ENCODE measurements at places on chromosomes 4 and X. TPM values are rescaled to one million over a fixed set of nuclear protein-coding genes. Genes with fewer than 3 reads are reported as not detected.

XAGE5 gene
- total RNA-seq: not detected

ARMCX2 gene
- total RNA-seq: 3.6 TPM

MTHFD2L gene
- total RNA-seq: 22.0 TPM

FGFBP1 gene
- total RNA-seq: not detected

SORBS2 gene
- total RNA-seq: 60.8 TPM

C4orf36 gene
- 0.66 TPM for total RNA-seq

ADH7 gene
- 0.42 TPM for total RNA-seq

DDIT4L gene
- total RNA-seq: 0.31 TPM

GRCh38 chrX:37371578-37371991 is 22.4 kb downstream of the PRRG1 start:
- H3K4me1 ChIP-seq: no peaks in the 10 kb centered on the region
- no peak overlapping the region for H3K4me3 ChIP-seq
- DNase-seq: no peak
- H3K36me3 ChIP-seq: no peaks in the 10 kb centered on the region
- no peaks in the 10 kb centered on the region for H3K27me3 ChIP-seq

DNA sequence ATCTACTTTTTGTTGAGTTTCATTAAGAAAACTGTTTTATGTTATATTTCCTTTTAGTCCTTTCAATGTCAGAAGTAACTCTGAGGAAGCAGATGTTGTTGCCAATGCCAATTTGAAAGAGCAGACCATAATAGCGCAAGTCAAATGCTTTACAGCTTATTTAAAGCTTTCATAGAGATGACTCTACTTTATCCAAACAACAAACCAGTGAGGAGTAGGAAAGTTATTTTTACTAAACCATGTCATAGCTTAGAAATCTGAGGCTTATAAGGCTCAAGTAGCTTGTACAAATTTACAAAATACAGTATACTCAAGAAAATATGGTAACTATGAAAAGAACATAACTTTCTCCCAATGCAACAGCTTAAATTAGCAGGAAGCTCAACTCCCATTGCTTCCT is 40.1 kb upstream of the SPOCK3 start:
- H3K27me3 ChIP-seq: no peaks in the 10 kb centered on the region
- no peak overlapping the region for H3K27ac ChIP-seq
- H3K36me3 ChIP-seq: no peaks in the 10 kb centered on the region
- H3K4me3 ChIP-seq: no peak overlapping the region
- DNase-seq: no peak

GRCh38 chr4:46387956-46388355 is 2.0 kb downstream of the GABRA2 start:
- H3K4me1 ChIP-seq: no peaks in the 10 kb centered on the region
- no peaks in the 10 kb centered on the region for H3K36me3 ChIP-seq
- no peak for DNase-seq
- H3K27me3 ChIP-seq: no peaks in the 10 kb centered on the region
- no peak overlapping the region for H3K27ac ChIP-seq

DNA sequence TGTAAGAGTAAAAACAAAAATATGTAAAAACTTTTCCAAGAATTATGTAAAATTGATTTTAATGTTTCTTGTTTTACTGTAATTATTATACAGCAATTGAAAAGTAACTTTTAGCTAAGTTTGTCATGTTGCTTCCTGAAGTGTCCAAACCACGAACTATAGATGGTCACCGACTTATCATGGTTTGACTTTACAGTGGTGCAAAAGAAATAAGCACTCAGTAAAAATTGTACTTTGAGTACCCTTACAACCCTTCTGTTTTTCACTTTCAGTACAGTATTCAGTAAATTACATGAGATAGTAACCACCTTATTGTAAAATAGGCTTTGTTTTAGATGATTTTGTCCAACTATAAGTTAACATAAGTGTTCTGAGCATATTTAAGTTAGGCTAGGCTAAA is 93.8 kb downstream of the SLC10A6 start:
- no peak overlapping the region for H3K27ac ChIP-seq
- no peak overlapping the region for H3K4me3 ChIP-seq
- no peaks in the 10 kb centered on the region for H3K36me3 ChIP-seq
- no peak for DNase-seq

- no peaks in the 10 kb centered on the region for H3K4me1 ChIP-seq
- H3K27ac ChIP-seq: no peak overlapping the region
- H3K36me3 ChIP-seq: no peaks in the 10 kb centered on the region
- no peak for DNase-seq
- H3K4me3 ChIP-seq: no peak overlapping the region
These were observed 84.9 kb downstream of the CBLL2 start for GRCh38 chrX:22357621-22358020.

DNA sequence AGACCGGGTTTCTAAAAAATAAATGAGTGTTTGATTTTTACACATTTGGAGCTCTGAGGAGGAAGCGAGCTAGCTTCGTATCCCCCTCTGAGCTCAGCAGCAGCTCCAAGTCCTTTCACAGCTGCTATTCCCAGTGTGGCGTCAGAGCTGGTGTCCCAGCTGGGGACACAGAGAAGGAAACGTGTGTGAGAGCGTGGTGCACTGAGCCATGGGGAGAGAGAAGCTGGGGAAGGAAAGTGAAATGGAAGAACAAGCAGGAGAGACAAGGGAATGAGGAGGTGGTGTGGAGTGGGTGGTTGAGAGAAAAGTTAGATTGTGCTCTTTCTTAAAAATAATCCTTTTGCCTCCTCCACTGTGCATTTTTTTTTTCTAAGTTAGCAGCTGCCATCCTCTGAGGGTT is 79.5 kb upstream of the SLC4A4 start:
- no peak for DNase-seq
- no peak overlapping the region for H3K4me3 ChIP-seq
- peaks cover 46% of the 10 kb centered on the region for H3K4me1 ChIP-seq
- H3K27me3 ChIP-seq: no peaks in the 10 kb centered on the region
- no peaks in the 10 kb centered on the region for H3K36me3 ChIP-seq

DNA sequence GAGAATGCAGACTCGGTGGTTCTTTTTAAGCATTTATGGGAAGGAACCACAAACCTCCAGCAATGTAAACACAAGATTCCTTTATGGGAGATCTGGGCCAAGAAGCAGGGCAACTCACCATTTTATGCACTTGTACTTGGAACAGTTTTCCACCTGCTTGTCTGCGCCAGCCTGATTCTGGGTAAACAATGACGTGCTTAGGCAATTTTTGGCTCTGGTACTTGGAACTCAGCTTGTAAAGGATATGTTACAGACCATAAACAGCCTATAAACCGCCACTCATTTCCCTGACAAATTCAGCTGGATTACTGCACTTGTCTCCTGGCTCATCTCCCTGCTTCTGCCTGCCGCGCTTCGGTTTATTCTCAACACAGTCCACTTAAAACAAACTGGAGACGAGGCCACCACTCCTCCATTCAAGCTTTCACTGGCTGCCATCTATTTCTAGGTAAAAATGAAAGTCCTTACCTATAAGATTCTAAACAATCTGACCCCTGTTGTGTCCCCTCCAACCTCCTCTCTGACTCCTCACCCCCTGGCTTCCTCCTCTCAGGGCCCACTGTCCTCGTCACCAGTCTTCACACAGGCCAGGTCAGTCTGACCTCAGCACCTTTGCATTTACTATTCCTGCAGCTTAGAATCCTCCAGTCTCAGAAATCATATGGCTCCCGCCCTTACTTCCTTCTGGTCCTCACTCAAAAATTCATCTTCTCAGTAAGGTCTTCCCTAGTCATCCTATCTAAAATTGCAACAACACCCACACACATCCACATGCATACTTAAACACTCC is 205.9 kb upstream of the GALNT7 start:
- no peaks in the 10 kb centered on the region for H3K27me3 ChIP-seq
- peaks cover 8% of the 10 kb centered on the region for H3K4me1 ChIP-seq
- H3K36me3 ChIP-seq: no peaks in the 10 kb centered on the region
- no peak overlapping the region for H3K27ac ChIP-seq
- DNase-seq: no peak

DNA sequence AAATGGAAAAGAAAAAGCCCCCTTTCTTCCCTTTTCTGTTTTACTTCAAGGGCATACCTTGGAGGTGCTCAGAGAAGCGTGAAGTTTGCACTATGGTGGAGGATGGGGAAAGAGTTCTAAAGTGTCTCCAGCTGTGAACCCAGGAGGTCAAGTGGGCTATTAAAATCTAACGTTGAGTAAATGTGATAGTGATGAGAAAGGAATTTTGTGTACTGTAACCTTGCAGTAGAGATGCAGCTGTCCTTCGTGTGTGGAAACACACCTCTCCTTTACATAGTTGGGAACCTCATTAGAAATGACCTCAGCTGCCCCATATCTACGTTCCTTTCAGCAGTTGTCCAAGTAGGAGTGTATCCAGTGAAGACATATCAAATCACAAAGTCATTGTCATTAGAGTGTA is 26.5 kb downstream of the ADH5 start:
- H3K4me3 ChIP-seq: no peak overlapping the region
- H3K27me3 ChIP-seq: no peaks in the 10 kb centered on the region
- no peaks in the 10 kb centered on the region for H3K36me3 ChIP-seq
- no peak for DNase-seq

GRCh38 chr4:116320859-116321258 is 764.5 kb downstream of the TRAM1L1 start:
- no peak for DNase-seq
- H3K4me3 ChIP-seq: no peak overlapping the region
- no peak overlapping the region for H3K27ac ChIP-seq
- no peaks in the 10 kb centered on the region for H3K27me3 ChIP-seq
- H3K4me1 ChIP-seq: no peaks in the 10 kb centered on the region
- no peaks in the 10 kb centered on the region for H3K36me3 ChIP-seq

DNA sequence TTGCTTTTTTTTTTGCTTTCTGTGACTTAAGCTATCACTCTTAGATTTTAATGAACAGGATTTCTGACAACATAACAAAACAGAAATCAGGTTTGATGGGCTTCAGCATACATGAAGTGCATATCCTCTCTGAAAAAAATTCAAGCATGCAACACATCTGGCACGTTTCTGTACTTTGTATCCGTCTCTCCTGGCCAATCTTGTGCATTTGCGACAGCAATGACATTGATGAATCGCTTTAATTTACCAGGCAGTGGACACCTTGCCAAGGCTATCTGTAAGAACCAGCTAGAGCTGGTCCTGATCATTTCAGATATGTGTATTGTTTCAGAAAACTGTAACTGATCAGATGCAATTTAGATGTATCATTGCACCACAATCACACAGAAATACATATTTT is 93.3 kb downstream of the CCSER1 start:
- no peak overlapping the region for H3K27ac ChIP-seq
- no peaks in the 10 kb centered on the region for H3K27me3 ChIP-seq

DNA sequence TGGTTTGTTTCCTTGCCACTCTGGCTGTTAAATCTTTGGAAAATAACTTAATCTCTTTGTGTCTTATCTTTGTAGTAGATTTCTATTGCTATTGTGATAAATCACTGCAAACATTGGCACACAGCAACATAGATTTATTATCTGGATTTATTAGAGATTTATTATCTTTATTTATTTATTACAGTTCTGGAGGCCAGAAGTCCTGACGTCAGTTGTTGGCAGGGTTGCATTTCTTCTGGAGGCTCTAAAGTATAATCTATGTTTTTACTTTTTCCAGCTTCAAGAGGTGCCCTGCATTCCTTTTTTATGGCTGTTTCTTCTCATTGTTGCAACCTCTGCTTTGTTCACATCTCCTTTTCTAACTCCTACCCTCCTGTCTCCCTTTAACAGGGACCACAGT is 542.8 kb downstream of the GRXCR1 start:
- no peaks in the 10 kb centered on the region for H3K27me3 ChIP-seq
- no peak for DNase-seq
- H3K27ac ChIP-seq: no peak overlapping the region
- H3K4me1 ChIP-seq: no peaks in the 10 kb centered on the region
- no peak overlapping the region for H3K4me3 ChIP-seq

DNA sequence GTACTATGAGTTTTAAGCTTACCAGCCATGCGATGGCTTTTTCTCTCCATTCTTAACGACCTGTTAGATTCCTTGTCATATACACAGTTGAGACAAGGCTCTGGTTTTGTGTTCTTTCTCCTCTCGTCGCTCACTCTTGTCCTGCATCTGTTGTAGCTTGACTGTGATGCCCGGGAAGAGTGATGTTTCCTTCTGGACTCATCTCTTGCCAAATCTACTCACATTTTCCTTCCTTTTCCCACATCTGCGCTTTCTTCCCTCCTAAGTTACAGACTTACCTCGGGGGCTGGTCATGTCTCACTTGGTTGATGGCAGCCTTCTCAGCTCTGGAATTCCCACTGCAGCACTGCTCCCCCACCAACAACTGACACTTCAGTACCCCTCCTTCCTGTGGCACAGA is 4.8 kb upstream of the MAP7D3 start:
- no peaks in the 10 kb centered on the region for H3K36me3 ChIP-seq
- no peak for DNase-seq
- no peak overlapping the region for H3K27ac ChIP-seq
- no peaks in the 10 kb centered on the region for H3K4me1 ChIP-seq
- H3K4me3 ChIP-seq: no peak overlapping the region
- H3K27me3 ChIP-seq: no peaks in the 10 kb centered on the region

- H3K27ac ChIP-seq: no peak overlapping the region
- no peak for DNase-seq
- H3K27me3 ChIP-seq: no peaks in the 10 kb centered on the region
- no peaks in the 10 kb centered on the region for H3K36me3 ChIP-seq
- H3K4me1 ChIP-seq: no peaks in the 10 kb centered on the region
These were observed 68.4 kb downstream of the MFAP3L start for GRCh38 chr4:169957785-169958184.

- peaks cover 2% of the 10 kb centered on the region for H3K4me1 ChIP-seq
- no peak overlapping the region for H3K4me3 ChIP-seq
- H3K27me3 ChIP-seq: no peaks in the 10 kb centered on the region
- no peak overlapping the region for H3K27ac ChIP-seq
These were observed 77.3 kb downstream of the RPS3A start for GRCh38 chr4:151176685-151177084.

DNA sequence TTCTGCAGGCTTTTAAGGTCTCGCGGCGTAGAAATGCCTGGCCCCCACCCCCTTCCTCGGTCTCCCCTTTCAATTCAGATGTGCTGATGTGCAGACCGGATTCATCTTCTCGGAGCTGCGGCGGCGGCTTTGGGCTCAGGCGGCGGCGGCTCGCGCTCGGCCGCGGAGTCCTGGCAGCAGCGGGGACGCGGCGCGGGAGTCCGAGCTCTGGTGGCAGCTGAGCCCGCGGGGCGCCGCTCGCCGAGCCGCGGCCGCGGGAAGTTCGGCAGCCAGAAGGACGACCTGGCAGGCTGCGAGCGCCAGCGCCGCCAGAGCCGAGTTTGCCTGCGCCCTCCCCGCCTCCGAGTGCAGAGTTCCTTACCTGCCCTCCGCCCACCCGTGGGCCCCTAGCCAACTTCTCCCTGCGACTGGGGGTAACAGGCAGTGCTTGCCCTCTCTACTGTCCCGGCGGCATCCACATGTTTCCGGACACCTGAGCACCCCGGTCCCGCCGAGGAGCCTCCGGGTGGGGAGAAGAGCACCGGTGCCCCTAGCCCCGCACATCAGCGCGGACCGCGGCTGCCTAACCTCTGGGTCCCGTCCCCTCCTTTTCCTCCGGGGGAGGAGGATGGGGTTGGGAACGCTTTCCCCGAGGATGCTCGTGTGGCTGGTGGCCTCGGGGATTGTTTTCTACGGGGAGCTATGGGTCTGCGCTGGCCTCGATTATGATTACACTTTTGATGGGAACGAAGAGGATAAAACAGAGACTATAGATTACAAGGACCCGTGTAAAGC is 448 bp downstream of the TLL1 start:
- H3K27me3 ChIP-seq: peaks cover 4% of the 10 kb centered on the region
- H3K4me1 ChIP-seq: no peaks in the 10 kb centered on the region
- no peaks in the 10 kb centered on the region for H3K36me3 ChIP-seq
- peak overlapping the region; percentile 25 for H3K4me3 ChIP-seq
- peak; percentile 51 for DNase-seq
- no peak overlapping the region for H3K27ac ChIP-seq
